ENCODE measurements at places on chromosomes 5 and 9.

DNA sequence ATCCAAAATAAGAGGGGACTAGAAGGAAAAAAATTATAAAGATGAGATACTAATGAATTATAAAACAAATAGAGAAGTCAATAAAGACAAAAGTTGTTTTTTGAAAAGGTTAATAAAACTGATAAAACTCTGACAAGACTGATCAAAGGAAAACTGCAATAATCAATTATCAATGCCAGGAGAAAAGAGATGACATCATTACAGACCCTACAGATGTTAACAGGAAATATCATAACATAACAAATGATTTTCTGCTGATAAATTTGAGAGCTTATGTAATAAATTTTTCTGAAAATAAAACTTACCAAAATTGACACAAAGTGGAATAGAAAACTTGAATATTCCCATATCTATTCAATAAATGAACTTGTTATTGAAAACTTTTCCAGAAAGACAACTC lies 34.3 kb upstream of the CEP72 start:
- no peak for DNase-seq

- no peak for DNase-seq
Measured at GRCh38 chr9:135418161-135418560, 61.4 kb upstream of the PPP1R26 start.

DNA sequence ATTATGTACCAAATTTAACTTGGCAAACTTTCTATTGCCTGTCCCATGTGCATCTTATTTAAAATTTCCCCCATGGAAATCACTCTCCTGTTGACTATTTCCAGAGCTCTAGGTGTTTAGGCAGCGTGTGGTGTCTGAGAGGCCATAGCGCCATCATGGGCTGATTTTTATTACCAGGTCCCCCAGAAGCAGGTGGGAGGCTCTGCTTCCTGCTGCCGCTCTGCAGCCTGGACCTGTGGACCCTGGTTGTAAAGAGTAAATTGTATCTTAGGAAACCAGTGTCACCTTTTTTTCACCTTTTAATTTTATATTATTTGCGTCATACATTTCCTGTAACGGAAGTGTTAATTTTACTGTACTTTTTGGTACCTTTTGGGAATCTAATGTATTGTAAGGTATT lies 6.4 kb downstream of the HNRNPAB start:
- no peak for DNase-seq

- no peak for DNase-seq
Measured at GRCh38 chr9:22813529-22813928, 366.9 kb downstream of the DMRTA1 start.

- DNase-seq, result no peak
Measured at GRCh38 chr5:163594951-163595350, 89.5 kb downstream of the MAT2B start.

GRCh38 chr9:84411683-84412267 lies 71.2 kb upstream of the SLC28A3 start:
- no peak for DNase-seq
